ENCODE measurements at places on chromosomes 5 and 9.

- DNase-seq = no peak
Observed at GRCh38 chr5:33475706-33476105, 34.9 kb downstream of the TARS1 start.

DNA sequence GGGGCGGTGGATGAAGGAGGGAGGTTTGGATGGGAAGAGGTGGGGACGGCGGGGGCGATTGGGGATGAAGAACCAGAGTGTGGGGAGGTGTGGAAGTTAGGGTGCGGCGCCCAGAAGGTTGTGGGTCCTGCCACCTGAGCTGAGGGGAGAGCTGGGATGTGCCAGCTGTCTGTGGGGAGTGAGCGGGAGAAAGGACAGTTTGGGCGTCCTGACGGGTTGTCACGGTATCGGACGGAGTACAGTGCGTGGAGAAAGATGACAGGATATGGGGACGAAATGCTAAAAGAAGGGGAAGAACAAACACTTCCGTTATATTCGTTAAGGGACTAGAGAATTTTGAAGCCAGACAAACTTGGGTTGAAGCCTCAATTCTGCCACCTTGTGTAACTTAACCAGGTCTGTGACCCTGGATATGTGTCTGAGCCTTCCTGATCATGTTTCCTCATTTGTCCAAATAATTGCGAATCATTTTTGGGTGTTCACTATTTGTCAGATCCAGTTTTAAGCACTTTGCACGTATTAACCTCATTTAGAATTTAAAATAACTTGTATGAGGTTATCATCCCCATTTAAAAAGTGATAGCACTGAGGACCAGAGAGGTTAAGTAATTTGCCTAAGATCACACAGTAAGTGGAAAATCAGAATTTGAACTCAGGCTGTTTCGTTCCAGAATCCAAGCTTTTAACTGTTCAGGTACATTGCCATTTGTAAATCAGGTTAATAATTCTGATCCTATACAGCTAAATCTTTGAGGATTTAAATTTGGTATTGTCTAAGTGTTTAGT, 689 bp downstream of the CNTRL start:
- DNase-seq = peak; percentile 31

GRCh38 chr9:84671586-84672521, 2.3 kb downstream of the NTRK2 start:
- no peak for DNase-seq

DNA sequence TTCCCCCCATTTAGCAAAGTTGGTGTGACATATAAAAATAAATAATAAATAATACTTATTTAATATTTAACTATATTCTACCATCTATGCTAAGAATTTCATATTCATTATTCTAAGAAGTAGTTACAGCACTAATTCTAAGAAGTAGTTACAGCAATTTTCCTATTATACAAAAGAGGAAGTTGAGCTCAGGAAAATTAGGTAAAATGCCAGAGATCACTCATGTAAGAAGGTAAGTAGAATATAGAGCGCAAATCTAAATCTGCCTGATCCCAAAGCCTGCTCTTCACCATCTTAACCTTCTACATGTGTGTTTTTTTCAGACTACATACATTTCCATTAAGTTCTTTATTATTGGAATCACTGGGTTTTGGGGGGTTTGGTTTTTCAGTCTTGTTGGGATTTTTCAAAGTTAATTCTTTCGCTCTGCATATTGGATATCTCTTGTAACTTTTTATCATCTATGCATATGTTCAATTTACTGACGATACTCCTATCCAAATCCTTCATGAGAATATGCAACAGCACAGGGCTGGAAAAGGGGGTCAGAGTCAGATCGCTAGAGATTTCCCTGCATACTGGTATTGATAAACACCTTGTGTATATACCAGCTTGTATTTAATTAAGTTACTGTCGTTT, 852.1 kb downstream of the MAT2B start:
- no peak for DNase-seq

- DNase-seq = no peak
Observed at GRCh38 chr5:90446961-90447360, 27.6 kb downstream of the MBLAC2 start.

DNA sequence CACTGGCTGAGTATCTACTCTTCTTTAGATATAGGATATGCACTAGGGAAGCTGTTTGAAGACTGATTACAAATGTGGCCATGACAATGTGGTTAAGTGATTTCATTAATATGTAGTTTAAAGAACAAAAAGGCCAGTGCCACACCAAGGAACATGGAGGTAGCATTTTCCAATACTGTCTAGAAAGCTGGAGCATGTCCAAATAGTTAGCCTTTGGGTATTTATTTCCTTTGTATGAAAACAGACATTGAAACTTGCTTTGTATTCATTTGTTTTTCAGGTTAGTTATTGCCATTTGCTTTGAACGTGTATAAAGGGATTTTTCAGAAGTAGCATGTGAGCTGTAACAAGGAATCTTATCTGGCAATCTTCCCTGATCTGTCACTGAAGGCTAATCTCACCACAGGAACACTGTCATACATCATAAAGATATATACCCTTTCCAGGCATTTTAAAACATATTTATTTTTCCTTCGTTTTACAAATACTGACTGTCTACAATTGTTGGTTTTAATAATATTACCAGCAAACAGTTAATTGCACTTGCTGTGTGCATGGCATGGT, 93.4 kb downstream of the PLPPR1 start:
- no peak for DNase-seq

DNA sequence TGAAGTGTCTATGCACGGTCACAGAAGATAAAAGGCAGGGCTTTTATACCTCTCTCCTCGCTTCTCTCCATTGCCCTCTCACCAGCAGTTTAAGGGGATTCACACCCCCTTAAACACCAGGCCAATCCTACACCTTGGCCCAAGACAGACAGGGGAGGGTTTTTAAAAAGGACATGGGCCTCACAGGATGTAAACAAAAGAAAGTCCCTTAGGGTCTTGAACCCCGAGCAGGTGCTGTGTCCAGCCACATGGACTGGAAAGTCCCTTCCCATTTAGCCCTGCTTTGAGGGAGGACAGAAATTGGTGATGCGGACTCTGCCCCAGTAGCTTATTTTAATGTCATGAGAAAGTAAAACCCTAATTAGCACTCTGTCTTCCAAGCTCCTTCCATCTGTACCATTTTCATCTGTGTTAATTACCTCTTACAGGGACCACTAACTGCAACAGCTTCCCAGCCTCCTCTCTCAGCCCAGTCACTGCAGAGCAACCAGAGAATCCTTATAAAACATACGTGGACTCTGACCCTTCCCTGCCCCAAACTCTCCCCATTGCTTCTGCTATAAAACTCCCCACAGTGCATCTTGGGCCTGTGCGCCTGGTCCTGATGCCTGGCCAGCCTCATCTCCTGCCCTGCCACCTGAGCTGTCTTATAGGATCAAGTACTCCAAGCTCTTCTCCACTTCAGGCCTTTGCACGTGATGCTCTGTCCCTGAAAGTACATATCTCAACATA, 16.7 kb downstream of the WHRN start:
- DNase-seq = no peak

DNA sequence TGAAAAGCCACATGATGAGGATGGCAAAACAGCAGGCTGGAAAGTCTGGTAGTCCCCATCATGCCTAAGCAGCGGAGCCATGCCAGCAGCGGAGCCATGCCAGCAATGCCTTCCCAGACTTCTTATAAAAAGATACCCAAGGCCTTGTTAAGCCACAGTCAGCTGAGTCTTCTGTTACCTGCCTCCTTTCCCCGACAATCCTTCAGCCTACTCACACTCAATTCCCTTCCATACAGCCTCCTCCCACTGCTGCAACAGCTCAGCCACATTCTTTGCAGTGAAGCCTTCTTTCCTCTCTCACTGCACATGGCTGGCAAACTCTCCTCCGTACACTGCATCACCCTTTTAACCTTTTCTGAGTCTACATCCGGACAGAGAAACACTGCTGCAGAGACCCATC, 114.9 kb downstream of the AUH start:
- DNase-seq = no peak

GRCh38 chr9:126030716-126031115, 283.5 kb downstream of the PBX3 start:
- no peak for DNase-seq

DNA sequence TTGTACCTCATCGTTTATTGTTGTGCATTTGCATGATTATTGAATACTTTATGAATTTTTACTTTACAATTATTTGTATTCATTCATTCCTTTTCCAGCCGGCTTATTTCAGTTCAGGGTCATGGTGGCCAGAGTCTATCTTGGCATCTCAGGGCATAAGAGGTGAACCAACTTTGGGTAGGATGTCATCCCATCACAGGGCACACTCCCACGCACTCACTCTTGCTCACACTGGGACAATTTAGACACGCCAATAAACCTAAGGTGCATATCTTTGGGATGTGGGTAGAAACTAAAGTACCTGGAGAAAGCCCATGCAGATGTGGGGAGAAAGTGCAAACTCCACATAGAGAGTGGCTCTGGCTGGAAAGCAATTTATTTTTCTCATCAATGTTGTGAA, 158.1 kb upstream of the MAST4 start:
- DNase-seq = no peak

DNA sequence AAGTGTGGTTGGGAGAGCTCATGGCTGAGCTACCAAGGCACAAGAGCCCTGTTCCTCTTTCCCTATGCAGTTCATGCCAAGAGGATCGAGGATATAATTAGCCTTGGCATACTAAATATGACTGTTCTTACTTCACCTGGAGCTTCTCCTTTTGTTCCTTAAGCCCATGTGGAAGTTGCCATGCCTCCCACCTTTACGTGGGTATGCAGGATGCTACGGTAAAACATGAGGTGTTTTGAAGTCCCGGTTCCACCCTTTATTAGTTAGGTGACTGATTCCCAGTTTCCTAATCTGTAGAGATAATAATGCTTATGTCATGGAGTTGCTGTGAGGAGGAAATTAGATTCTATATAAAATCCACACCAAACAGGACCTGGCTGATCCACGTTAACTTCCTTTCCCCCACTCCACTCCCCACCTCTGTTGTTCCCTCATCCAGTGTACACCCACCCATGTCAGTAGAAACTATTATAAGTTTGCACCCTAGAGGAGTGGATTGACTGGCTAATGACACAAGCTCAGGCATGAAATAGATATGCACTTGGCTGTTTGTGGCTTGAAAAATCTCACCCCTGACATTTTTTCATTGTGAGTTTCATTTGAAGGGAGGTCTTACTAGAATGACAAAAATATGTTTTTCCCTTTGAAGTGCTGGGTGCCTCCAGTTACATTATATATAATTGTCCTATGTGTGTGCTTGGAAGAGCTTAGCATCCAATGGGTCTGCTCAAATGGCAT, 36.8 kb upstream of the SHOC1 start:
- no peak for DNase-seq

GRCh38 chr9:96100385-96101300, 201.3 kb downstream of the HSD17B3 start:
- DNase-seq = no peak

DNA sequence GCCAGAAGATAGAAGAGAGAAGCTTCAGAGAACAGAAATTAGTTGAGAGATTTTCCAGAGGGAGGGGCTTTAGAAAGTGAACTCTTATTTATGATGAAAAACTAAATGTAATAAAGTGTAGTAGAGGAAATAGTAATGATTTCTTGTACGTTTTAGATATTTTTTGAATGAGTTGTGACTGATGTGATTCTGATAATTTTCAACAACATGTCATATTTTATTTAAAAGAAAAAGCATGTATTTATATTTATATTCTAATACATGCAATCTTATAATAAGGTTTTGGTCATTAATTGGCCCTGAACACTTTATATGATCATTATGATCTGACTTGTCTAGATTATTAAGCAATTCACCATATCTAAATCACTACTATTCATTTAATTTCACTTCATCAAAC, 735.2 kb upstream of the CDH9 start:
- DNase-seq = no peak

DNA sequence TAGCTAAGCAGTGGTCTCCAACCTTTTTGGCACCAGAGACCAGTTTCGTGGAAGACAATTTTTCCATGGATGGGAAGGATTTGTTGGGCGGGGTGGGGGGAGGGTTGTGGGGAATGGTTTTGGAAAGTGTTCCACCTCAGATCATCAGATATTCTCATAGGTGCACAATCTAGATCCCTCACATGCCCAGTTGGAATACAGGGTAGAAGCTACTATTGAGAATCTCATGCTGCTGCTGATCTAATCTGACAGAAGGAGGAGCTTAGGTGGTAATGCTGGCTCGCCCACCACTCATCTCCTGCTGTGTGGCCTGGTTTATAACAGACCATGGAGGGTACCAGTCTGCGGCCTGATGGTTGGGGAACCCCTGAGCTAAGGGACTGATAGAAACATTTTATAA, 662.7 kb upstream of the RGMB start:
- DNase-seq = no peak

GRCh38 chr9:131676431-131676972, 63.4 kb downstream of the RAPGEF1 start:
- DNase-seq = no peak

- DNase-seq = no peak
Observed at GRCh38 chr5:10406651-10407050, 35.0 kb upstream of the ROPN1L start.

DNA sequence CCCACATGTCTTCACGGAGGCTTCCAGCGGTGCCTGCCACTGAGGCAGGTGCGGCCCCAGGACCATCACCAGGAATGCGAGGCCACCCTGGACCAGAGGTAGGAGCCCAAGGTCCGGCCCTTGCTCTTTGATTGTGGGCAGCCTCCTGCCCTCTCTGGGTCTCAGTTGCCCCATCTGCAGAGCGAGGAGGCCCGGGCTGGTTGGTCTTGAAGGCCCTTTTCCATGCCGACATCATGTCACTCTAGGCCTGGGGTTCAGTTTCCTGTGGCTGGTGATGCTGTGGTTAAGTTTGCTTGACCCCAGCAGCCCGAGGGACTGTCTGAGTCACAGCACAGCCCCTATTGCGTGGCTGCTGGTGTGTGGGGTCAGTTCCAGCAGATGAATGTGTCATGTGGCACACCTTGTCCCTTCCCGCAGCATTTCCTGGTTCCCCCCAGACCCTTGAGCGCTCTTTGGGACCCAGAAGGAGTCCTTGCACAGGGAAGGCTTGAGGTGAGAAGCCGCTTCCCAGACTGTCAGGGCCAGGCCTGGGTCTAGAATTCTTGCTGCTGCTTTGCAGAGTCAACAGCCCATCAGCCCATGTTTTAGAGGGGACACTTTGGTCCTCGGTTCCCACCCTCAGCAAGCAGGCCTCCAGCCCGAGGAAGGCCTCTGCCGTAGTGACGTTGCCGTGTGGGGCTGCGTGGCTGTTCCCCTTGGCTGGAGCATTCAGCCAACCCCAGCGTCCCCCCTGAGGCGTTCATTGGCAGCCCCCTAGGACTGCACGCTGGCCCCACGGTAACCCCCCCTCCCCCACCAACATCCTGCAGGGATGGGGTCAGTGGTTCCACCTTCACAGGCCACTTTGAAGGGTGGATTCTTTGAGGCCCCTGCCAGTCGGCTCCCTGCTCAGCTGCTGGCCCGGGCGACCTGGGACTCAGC, 31.0 kb upstream of the HMCN2 start:
- DNase-seq = no peak

- no peak for DNase-seq
Observed at GRCh38 chr5:173196133-173196952, 38.7 kb downstream of the NKX2-5 start.

GRCh38 chr5:132104556-132104955, 31.0 kb downstream of the CSF2 start:
- no peak for DNase-seq

- no peak for DNase-seq
Observed at GRCh38 chr5:73031839-73032238, 76.0 kb downstream of the FCHO2 start.

GRCh38 chr5:101012880-101013279, 109.8 kb upstream of the ST8SIA4 start:
- no peak for DNase-seq

All from stimulated activated CD4-positive, alpha-beta T cell treated with anti-CD3 and anti-CD28 coated beads, Interleukin-1b, Interleukin-23, amount 100 ng/mL, for 4 hours (primary cell).